ENCODE measurements at places on chromosomes 1 and 21.

DNA sequence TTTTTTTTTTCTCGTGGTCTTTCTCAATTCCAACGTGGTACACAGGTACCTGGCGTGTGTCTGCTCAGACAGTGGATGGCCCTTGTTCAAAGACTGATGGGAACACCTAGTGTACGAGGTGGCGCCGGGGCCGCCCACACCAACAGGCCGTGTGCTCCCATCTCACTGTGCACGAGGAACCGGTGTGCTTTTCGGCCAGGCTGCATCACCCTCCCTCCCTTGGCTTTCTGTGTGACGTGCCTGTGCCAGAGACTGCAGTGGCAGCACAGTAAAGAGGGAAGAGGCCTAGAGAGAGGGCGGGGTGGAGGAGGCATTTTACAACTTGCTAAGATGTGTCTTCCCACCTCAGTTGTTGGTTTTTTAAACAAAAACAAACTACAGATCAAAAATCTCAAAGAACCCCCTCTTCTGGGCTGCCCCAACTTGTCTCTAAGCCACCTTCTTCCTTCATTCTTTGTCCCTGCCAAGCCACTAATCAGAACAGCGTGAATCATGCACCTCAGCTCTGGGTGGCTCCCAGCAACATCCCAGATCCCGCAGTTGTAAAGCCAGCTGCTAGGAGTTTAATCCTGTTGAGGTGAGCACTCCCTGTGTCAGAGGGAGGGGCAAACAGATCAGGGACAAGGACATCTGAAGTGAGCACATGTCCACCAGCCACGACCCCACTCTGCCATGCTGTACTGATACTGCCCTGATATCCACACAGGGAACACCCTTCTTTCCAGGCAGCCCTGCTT is 20.7 kb downstream of the IRF2BP2 start:
- no peak for DNase-seq

DNA sequence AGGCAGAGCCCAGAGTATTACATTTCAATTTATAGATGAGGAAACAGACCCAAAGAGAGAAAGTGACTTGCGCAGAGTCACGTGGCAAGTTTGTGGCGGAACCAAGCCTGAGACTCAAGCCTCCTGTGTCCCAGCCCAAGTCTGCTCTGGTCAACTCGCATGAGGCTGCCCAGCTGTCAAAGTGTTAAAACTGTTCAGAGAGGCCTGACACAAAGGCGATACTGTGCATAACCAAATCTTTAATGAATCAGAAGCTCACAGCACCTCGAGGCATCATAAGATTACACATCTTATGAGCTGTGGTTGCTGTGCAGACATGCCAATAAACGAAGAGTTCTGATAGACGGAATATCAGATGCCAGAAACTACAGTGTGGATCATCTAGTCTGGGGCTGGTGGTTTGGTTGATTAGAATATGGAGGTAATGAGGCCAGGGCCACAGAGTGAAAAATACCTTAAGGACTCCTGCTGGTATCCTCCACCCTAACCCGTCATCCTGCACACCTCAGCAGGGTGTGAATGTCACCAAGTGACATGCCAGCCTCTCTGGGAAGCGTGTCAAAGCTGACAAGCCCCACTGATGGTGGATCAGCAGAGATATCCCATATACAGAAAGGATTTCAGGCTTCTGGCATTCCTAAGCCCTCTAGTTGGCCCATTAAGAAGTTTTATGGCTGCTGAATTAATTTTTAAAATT is 42.2 kb downstream of the TNNT2 start:
- DNase-seq, result no peak

DNA sequence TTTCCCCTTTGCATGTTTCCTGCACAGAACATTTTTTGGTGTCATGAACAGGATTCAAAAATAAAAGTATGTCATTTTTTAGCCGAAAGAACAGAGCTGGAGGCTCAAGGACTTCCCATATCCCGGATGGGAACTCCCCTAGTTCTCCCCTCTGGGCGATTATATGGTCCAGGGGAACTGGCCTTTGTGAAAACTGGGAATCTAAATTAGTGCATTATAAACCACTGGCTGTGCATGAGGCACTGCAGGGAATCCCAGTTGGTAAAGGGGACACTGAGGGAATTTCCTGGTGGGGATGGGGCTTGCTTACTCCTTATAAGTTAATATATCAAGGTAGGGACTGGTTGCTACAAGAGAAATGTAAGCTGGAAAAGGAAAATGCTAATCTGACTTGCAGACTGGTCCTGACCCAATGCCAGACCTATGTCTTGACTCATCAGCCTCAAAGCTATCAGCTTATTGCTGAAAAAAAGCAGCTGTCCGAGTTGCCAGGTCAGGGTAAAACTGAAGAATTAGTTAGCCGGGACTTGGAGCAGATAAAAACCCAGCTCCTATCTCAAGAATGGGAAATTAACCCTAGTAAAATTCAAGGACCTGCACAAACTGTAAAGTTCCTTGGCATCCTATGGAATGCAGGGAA is 122.6 kb downstream of the FCRL5 start:
- no peak for DNase-seq

- no peak for DNase-seq
These were observed 100.0 kb downstream of the POFUT2 start for GRCh38 chr21:45187646-45188045.

DNA sequence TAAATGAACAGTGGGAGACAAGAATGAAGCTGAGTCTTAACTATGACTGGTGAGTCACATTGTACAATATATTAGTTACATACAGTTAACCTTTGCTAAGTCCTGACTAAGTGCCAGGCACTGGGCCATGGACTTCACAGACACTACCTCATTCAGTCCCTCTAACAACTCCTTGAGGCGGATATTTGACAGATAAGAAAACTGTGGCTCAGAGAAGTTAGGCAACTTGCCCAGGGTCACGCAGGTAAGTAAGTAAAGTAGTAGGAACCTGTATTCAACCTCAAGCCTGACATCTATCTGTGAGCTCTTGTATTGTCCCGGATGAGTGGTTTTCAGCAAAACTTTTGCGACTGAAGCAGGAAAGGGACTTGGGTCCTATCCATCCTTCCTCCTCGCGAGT is 62.1 kb downstream of the GNG12 start:
- peak; percentile 45 for DNase-seq
